ENCODE measurements at places on chromosomes 11 and 22.
A peak's percentile ranks its signal among the peaks of the same experiment; 100 is the strongest.

GRCh38 chr11:67456068-67456705 lies 1.0 kb downstream of the CABP4 start:
- no peak for DNase-seq

GRCh38 chr11:70498976-70499801 lies 100.9 kb downstream of the CTTN start:
- no peak for DNase-seq

DNA sequence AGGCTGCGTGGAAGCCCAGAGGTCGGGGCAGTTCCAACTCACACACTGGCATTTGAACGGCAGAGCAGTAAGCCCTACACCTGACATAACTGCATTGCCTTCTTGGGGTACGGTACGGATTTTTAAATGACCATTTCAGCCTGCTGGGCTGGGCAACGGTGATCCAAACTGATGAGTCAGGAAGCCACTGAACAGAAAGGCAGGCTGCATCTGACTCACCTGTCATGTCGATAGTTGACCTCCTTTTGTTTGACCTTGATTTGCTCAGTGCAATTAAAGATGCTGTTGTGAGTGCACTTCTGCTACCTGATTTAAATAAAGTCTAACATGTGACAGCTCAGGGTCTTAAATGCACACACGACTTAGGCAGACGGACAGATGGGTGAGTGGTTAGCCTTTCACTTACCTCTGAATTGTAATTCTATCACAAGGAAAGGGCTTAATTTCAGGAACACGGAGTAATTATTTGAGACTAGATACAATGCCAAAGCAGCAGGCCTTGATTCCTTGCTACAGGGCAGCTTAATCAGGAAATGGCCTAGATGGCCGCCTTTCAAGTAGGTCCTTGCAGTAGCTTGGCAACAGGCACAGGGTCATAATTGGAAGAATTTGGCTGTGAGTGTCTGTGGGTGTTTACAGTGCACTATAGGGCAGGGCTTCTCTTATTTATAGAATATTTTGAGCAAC lies 52.2 kb downstream of the BMAL1 start:
- no peak for DNase-seq

DNA sequence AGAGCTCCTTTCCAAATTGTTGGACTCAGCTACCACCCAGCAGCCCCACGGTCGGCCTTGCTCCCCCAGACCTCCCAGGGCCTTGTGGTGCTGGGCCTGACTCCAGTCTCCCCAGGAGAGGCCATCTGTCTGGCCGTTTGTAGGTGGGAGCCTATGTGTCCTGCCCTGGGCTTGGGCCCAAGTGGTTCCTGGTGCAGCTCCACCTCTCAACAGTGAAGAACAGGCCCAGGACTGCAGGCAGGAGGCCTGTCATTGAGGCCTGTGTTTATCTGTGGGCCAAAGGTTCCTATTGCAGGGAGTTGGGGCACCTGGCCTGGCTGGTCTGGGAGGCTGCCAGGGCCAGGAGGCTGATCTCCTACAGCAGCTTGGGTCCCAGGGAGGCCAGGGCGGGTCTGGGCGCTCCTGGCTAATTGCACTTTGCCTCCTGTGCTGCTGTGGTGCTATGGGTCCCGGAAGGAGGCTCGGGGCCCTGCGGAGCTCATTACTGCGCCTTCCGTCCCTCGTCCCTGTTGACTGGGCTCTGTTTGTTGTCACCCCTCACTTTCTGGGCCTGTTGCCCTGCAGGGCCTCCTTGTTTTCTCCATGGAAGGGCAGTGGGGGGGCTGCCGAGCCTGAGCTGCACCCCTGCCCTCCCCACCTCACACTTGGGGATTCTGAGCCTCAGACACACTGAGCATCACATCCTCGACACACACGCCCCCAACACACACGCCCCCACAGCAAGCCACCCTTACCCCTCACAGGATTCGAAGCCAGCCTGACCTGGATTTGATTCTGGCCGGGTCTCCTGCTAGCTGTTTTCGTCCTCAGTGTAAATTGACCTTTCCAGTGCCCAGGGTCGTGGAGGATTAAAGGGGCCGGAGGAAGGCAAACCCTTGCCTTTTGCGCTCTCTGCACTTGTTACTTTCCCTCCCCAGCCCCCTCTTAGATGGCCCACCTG lies 6.8 kb upstream of the OMP start:
- no peak for DNase-seq

GRCh38 chr11:38510041-38510440 lies 1912.0 kb upstream of the RAG2 start:
- no peak for DNase-seq

DNA sequence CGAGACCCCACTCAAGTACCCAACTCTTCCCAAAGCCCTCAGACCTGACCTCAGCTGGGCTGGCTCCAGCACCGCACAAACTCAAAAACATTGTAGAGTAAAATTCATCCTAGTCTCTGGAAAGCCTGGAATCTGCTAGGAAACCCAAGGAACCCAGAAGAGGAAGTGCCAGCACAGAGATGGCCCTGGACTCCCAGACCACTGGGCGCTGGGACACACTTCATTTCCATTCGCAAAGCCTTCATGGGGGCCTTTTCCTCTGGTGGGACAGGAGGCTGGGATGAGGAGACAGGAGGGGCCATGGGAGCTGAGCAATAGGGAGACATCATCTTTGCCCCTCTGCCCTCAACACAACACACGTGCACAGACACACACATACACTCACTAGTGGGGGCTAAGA lies 30.8 kb downstream of the ARRB1 start:
- DNase-seq = no peak

GRCh38 chr11:36363361-36364268 lies 67.5 kb downstream of the PRR5L start:
- DNase-seq = no peak

DNA sequence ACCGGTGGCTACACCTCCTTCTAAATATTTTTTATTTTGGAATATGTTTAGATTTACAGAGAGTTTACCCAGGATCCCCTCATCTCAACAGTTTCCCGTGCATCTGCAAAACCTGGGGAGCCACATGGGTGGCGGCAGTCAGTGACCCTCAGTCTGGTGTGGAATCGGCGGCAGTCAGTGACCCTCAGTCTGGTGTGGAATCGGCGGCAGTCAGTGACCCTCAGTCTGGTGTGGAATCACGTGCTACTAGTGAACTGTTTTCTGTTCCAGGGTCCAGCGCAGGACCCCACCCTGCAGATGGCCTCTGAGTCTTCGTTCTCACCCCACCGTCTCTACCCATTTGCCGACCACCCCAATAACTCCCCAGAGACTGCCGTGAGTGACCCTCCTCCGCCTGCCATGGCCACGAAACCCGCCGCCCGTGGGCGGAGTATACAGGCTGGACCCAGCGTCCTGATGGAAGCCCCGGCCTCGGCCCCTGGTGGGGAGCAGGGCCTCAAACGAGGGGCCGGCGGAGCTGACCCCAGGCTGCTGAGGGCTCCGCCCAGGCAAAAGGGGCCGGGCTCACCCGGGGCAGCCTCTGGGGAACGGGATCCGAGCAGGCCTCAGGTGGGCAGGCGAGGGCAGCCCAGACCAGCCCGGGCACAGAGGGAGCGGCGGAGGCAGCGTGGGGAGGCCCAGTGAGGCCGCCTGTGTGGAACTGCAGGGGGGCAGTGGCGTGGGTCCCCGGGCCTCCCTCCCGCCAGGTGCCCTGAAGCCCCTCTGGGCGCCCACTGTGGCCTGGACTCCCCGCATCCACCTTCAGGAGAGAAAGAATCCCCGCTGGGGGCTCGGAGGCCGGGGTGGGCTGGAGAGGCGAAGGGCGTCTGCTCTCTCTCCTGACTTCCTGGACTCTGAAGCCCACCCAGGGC lies 2.5 kb downstream of the IL17REL start:
- no peak for DNase-seq

GRCh38 chr11:61110255-61111049 lies 8.2 kb downstream of the CD5 start:
- no peak for DNase-seq

DNA sequence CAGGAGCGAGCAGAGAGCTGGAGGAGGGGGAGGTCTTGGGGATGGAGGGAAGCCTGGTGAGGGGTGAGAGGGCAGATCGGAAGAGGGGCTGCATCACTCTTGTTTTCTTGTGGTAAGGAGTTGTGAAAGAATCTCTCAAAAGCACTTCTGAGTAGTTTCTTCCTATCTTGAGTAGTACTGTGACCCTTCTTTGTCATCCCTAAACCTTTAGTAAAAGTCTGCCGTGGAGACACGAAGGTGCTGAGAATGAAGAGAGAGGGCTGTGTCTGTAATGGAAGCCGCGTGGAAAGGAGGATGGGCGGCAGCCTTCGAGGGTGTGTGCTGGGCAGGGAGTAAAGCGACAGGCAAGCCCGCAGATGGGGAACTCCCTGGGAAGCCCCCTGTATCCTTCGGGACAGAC lies 237.8 kb downstream of the TBC1D22A start:
- no peak for DNase-seq

- DNase-seq = peak; percentile 15
Observed at GRCh38 chr22:32080904-32081303, 37.8 kb downstream of the SLC5A1 start.

DNA sequence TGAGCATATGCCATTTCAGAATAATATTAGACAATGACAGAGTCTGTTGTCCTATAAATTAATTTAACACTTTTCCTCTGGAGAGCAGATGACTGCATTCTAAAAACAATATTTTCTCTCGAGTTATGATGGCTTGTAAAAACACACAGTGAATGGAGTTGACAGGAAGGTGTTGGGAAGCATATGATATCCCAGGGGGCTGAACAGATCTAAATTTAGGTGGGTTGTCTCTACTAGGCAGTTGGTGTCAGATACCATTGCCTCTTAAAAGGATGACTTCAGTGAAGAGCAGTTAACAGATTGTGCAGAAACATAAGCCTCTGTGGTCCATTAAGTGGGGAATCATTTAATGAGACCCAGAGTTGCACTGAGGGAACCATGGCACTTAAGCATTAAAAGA lies 30.7 kb downstream of the SVIP start:
- no peak for DNase-seq

GRCh38 chr11:16402654-16403447 lies 46.5 kb upstream of the SOX6 start:
- no peak for DNase-seq

DNA sequence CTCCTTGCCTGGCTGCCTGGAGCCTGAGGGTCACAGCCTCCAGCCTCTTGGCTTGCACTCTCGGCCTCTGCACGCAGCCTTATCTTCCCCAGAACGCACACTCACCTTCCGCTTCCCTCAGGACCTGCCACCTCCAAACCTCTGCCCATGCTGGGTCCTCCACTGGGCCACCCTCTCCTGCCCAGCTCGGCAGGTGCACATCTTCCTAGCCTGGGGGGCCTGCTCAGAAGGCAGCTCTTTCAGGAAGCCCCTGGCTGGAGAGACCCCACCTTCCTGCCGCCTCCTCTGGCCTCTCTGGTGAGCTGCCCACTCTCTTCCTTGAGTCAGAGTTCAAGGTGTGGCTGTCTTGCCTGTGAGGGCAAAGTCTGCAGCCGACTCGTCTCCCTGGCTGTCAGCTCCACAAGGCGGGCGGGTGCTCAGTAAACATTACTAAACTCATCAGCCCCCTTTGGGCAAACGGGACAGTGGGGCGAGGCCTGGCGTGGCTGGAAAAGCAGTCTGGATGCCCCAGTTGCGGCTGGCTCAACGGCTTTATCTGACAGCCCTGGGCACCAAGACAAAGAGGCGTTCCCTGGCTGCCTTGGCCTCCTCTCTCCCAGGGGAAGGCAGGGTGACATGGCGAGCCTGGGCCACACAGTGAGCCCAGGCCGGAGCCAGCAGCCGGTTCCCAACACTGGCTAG lies 1.7 kb upstream of the LINC01488 start:
- no peak for DNase-seq

GRCh38 chr11:122045181-122045586 lies 70.8 kb downstream of the BLID start:
- no peak for DNase-seq

DNA sequence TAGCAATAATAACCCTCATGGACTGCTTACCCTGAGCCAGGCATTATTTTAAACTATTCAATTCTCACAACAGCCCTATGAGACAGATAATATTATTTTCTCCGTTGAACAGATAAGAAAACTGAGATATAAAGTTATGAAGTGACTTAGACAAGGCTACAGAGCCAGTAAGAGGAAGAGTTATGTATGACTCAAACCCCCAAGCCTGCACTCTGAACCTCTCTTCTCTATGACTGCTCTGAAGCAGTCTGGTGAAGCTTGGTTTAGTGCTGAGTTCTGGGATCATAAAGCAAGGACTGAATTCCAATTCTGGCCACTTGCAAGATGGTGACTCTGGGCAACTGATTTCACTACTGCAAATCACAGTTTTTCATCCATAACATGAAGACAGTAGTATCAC lies 34.5 kb downstream of the TNKS1BP1 start:
- DNase-seq = no peak

DNA sequence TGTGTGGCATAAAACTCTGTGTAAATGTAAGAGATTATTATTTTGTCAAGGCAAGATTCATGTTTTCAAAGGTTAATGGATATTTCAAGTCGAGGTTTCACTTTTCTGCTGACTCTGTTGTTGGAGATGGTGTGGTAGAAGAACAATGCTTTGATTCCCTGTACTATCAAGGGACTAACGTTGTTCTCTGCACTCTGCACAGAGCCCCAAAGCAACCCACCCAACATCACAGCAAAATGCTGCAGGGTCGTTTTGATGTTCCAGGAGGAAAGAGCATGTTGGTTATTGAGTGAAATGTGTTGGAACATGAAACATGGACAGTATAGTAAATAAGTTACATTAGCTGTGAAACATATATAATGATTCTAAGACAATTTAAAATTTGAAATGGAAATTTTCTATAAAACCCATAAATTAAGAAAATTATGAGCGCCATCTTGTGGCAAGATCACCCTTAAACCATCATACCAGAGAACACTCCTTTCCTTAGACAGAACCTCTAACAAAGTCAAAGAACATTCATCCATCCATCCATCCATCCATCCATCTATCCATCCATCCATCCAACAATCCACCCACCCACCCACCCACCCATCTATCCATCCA lies 164.4 kb upstream of the ZBED5 start:
- no peak for DNase-seq

DNA sequence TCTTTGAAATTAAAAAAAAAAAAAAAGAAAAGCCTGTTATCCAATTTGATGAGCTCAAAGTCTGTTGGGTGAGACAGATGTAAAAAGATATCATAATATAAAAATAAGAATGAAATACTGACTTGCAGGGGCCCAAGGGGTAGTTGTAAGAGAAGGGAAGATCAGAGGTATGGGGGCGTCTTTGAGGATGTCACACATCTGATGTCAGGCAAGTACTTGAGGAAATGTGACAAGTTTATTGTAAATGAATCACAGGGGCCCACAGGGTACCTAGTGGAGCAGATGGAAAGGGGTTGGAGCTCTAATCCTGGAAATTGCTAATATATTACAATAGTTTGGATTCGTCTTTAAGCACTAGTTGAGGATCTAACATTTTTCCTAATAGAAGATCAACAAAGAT lies 131.6 kb downstream of the MAML2 start:
- no peak for DNase-seq

DNA sequence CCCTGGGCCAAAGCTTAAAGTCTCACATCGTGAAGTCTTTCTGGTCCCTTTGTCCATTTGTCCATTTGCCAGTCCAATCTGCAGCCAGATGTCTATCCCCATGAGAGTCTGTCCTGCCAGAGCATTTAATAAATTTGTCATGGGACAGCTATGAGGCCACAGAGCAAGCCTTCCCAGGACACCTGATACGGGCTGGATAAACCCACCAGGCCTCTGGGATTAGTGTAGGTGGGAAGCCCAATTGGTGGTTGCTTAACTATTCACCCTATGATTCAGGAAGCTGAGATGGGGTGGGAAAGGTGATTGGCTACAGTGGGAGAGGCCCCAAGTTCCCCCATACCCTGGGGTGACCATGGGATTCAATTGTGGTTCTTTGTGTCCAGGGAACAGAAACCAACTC lies 39.9 kb downstream of the MYEOV start:
- DNase-seq = no peak

GRCh38 chr11:32312865-32313403 lies 122.4 kb downstream of the WT1 start:
- no peak for DNase-seq
